M059J (cell line): ENCODE measurements at places on chromosomes 7 and 10. TPM values are rescaled to one million over a fixed set of nuclear protein-coding genes. Genes with fewer than 3 reads are reported as not detected.

- DNase-seq, result no peak
Measured at GRCh38 chr7:69699931-69700330, 101.7 kb downstream of the AUTS2 start.

GRCh38 chr7:38020121-38020785 lies 99.8 kb downstream of the EPDR1 start:
- peak; percentile 89 for DNase-seq

Gene TBC1D12
- 2.3 and 10.7 TPM in 2 replicates for total RNA-seq

DNA sequence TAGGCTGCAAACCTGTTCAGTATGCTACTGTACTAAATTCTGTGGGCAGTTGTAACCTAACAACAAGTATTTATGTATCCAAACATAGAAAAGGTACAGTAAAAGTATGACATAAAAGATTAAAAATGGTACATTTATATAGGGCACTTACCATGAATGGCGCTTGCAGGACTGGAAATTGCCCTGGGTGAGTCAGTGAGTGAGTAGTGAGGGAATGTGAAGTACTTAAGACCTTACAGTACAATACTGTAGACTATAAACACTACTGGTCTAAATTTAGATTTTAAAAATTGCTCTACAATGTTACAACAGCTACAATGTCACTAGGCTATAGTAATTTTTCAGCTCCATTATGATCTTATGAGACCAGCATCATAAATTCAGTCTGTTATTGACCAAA lies 146.0 kb upstream of the GNAI1 start:
- peak; percentile 79 for DNase-seq

Gene RBP3
- not detected in 2 replicates for total RNA-seq

DNA sequence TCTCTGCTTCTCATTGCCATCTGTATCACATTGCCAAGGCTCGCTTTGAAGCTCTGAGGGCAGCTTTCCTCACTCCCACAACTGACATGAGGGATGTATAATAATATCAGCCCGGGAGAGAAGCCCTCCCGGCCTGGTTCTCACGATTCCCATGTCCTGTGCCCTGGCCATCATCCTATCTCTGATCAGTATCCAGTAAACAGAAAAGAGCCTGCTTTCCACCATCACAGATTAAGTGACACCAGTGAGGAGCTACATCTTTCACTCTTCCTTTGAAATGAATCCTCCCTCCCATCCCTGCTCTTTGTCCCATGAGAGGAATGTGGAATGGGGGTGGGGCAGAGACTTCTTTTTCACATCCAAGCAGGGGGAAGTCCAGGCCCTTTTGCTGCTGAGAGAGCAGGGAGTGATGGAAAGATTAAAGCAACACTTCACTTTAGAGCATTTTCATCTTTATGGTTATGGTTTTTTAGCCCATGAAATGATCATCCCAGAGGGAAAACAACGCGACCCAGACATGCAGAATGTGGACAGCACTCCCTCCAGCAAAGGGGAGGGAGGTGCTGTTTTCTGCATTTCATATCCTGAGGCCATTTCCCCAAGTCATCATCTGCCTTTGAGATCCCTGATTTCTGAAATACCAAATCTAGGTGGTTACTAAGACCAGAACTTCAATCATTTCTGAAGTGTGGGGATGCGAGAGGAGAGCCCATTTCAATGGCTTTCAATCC lies 84.6 kb upstream of the LYZL1 start:
- no peak for DNase-seq

- DNase-seq, result no peak
Measured at GRCh38 chr10:15548331-15548730, 171.4 kb downstream of the ITGA8 start.

- DNase-seq, result no peak
Measured at GRCh38 chr7:157985636-157986035, 602.0 kb downstream of the PTPRN2 start.

DNA sequence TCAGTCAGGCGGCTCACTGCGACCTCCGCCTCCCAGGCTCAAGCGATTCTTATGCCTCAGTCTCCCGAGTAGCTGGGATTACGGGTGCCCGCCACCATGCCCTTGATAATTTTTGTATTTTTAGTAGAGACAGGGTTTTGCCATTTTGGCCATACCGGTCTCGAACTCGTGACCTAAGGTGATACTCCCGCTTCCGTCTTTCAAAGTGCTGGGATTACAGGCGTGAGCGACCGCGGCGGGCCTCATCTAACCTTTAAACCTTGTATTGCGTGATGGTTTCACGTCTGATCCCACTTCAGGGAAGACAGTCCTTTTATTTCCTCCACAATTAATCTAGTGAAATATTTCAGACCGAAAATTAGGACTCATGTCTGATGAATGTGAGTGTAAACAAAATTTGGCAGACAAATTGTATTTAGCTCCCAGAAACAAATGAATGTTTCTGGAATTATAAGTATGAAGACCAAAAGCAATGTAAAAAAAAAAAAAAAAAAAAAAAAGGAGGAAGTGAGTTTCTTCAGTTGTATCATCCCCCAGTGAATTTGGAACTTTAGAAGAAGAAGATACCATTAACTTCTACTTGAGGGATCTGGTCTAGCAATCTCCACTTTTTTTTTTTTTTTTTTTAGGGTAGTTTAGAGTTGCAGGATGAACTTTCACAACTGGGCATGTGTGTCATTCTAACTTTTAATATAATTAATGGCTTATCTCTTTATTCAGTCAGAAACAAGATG lies 1.6 kb downstream of the NUP42 start:
- DNase-seq, result no peak

- DNase-seq, result peak; percentile 60
Measured at GRCh38 chr10:44045020-44045419, 339.9 kb downstream of the CXCL12 start.

GRCh38 chr10:86440874-86441843 lies 74.6 kb upstream of the GRID1 start:
- DNase-seq, result peak; percentile 67

DNA sequence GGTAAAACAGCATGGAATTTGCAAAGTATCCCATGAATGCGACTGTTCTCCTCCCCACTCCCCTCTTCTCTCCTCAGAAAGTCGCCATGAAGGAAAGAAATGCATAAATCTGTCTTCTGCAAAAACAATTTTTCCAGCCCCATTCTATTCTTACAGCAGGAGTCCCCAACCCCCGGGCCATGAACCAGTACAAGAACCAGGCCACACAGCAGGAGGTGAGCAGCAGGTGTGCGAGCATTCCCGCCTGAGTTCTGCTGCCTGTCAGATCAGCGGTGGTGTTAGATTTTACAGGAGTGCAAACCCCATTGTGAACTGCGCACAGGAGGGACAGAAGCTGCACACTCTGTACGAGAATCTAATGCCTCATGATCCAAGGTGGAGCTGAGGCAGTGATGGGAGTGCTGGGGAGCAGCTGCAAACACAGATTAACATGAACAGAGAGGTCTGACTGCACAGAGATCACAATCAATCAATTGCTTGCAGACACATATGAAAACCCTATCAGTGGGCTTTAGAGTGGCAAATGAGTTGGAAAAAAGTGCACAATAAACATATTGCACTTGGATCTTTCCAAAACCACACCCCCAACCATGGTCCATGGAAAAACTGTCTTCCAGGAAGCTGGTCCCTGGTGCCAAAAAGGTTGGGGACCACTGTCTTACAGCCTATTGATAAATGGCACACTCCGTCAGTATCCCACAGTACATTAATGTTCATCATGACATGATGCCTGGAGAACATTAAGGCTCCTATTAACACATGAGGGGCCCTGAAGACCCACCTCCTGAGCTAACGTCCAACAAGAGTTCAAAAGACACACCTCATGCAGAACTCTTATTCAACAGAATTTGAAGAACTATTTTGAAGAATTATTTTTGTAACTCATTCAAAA lies 205.0 kb downstream of the PTPRN2 start:
- DNase-seq, result no peak

- no peak for DNase-seq
Measured at GRCh38 chr7:151666886-151667285, 147.2 kb upstream of the RHEB start.

DNA sequence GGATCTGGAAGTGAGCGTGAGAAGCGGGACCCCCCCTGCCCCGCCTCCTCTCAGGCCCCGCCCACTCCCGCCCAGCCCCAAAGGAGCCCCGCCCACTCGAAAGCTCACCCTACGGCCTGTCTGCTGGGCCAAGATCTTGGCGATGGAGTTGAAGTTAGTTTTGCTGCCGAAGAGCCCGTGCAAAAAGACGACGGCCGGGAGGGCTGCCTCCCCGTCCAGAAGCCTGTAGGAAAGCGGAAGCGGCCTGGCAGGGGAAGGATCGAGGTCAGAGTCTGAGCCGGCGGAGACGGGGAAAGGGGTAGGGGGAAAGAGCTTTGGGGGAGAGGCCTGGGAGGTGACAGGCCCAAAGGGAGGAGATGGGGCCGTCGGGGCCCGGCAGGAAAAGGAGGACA lies 386 bp downstream of the ABHD11 start:
- peak; percentile 66 for DNase-seq

Gene GDI2
- 199 and 210 TPM in 2 replicates for total RNA-seq

GRCh38 chr10:73893426-73893825 lies 17.5 kb upstream of the PLAU start:
- DNase-seq, result peak; percentile 89

DNA sequence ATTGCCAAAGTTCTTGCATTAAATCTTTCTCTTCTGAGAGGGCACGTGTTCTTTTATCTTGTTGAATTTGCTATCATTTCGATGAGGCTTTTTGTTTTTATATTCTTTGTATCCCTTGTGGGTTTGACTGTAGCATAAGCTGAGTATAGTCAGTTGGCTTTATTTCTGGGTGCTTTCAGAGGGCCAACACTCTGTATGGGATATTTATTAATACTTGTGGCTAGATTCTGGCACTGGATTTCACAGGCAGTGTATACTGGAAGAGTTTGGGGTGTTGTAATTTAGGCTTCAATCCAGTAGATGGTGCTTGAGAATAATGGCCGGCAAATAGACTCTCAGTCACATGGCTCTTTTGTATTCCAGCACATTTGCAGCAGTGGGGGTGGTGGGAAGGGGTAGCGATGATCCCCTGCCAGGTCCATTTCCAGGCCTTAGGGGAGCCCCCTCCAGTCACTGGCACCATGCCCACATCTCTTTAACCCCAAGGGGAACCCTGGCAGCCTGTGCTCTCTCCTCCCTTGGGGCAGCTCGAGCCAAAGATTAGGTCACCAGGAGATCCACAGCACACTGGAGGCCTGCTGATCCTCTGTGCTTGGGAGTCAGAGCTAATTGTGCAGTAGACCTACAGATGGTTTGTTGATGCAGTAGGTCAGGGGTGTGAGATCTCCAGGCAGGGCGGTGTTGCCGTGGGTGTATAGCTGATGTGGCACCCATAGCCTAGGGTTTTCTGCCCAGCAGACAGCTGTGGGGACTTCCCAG lies 81.8 kb downstream of the PTPN20 start:
- DNase-seq, result peak; percentile 42

Gene SFRP4
- 0.27 and 0.86 TPM in 2 replicates for total RNA-seq

DNA sequence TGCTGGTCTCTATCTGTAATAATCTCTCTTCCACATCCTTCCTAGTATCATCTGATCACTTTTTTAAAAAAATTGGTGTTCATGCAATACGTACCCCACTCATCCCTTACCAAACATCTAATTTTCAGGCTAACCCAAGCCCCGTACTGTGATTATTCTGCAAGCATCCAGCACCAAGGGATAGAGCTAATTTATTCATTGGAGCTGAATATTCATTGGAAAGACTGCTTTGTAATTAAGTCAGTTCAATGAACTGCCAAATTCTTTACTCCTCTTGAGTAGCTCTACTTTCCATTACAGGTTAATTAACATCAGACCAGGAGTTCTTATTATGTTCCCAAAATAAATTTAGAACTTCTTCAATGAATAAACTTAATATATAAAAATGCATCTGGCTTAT lies 66.4 kb upstream of the MRLN start:
- DNase-seq, result no peak

GRCh38 chr7:47992446-47992845 lies 13.0 kb upstream of the HUS1 start:
- no peak for DNase-seq

Gene NPTX2
- not detected in 2 replicates for total RNA-seq

DNA sequence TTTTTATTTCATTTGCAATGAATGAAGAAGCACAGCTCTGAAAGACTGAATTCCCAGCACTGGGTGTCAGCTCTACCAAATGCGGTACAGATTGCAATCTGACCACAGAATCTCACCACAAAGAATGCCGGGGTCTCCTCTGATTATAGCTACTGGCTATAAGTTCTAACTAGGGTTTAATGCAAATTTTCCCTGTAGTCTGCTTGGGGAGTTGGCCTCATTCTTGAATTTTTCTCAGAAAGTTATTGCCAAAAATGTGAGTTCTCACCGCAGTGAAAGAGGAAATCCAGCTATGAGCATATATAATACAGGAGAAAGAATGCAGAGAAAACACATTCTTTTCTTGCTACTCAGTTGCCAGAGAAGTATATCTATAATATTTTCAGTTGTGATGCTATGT lies 1255.7 kb upstream of the LRRTM3 start:
- DNase-seq, result peak; percentile 32

Gene AKR1D1
- not detected in 2 replicates for total RNA-seq

- no peak for DNase-seq
Measured at GRCh38 chr7:121795736-121796135, 77.2 kb upstream of the PTPRZ1 start.

- peak; percentile 67 for DNase-seq
Measured at GRCh38 chr7:23106057-23106822, 655 bp downstream of the KLHL7 start.

DNA sequence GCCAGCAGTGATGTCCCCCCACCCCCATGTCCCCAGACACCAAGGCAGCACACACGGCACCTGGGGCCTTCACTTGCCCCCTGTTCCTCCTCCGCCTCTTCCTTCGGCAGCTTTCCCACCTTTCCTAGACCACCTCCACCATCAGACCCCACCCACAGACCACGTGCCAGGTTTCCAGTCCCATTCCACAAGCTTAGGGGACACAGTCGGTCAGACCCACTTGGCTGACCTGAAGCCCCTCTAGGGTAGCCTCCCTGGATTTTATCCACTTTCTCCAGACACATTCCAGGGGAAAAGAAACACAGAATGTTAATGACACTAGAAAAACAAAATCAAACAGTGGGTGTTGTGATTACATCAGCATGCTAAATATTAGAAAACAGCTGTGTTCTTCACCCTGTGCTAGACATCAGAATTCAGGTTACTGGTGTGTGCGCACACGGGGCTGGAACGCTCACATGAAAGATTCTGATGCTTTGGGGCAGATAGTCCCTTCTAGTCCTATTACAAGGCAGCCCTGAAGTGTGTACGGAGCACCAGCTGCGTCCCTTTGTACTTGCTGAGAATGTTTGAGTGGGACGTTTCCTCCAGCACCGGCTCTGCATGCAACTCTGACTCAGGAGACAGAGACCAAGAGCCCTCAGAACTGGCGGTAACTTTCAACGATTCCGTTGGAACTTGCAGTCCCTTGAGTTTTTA lies 75.5 kb upstream of the PPP2R2D start:
- no peak for DNase-seq
